Stimulated activated CD8-positive, alpha-beta memory T cell treated with anti-CD3 and anti-CD28 coated beads, Interleukin-4, amount 100 ng/mL, for 48 hours (primary cell): ENCODE measurements at places on chromosomes 4 and X.

DNA sequence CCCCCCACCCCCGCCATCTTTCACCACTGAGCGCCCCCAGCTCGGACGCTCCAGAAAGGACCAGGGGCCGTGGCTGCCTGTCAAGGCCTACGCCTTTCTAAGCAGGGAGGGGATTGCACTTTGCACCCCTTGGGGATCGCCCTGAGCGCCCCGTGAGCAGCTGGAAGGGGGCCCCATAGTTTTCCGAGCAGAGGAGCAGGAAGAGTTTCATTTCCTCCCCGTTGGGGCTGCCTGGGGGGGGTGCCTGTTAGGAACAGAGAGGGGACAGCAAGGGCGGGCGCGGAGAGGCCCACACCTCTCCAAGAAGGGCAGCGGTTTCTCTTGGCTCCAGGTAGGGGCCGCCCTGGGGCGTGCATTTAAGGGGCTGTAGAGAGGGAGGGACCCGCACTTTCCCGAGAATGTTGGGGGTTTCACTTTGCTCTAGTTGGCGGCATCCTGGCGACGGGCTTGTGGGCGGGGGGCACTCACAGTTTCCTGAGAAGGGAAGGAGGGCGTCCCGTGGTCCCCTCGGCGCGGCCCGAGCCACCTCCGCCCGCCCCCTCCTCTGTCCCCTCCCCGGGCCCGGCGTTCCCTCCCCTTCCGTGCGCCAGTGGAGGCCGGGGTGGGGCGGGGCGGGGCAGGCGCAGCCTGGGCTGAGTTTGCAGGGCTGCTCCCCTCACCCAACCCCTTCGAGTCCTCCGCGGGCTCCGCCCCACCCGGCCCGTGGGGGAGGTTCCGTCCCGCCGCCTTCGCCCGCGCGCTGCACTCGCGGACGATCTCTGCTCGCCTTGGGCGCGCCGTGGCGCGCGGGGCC, 82.3 kb upstream of the CD99 start:
- peak; percentile 90 for DNase-seq

- DNase-seq, result no peak
Measured at GRCh38 chr4:38609614-38610013, 54.4 kb upstream of the KLF3 start.

DNA sequence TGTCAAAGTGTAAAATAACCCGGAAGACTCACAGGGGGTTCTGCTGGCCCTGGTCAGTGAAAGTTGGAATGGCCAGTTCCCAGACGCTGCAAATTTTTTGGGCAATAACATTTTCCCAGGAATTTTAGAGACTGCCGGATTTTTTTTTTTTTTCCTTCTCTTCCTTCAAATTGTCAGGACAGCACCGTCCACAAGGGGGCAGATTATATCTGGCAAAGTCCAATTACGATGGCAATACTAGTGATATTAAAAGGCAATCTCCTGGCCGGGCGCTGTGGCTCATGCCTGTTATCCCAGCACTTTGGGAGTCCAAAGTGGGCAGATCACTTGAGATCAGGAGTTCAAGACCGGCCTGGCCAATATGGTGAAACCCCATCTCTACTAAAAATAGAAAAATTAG, 20.5 kb downstream of the SLC25A5 start:
- DNase-seq, result peak; percentile 48

- no peak for DNase-seq
Measured at GRCh38 chr4:16550531-16550930, 324.3 kb upstream of the TAPT1 start.

DNA sequence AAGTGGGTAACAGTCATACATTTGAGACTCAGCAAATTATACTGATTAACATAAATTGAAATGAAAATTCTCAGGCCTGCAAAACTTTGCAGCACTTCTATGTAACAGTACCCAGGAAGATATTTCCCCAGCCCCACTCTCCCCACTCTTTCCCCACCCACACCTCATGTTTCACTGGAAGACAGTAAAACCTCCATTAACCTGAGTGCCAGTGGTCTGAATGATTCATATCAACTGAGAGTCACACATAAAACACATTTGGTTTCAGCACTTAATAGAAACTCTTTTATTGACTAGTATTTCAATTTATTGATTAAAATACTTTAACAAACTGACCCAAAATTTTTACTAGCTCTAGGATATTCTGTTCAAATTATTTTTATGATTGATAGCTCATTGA, 6.9 kb downstream of the CXCL6 start:
- DNase-seq, result no peak
